Stimulated activated CD8-positive, alpha-beta memory T cell treated with anti-CD3 and anti-CD28 coated beads, Interleukin-4, amount 100 ng/mL, for 24 hours (primary cell): ENCODE measurements at places on chromosomes 6 and 20.

DNA sequence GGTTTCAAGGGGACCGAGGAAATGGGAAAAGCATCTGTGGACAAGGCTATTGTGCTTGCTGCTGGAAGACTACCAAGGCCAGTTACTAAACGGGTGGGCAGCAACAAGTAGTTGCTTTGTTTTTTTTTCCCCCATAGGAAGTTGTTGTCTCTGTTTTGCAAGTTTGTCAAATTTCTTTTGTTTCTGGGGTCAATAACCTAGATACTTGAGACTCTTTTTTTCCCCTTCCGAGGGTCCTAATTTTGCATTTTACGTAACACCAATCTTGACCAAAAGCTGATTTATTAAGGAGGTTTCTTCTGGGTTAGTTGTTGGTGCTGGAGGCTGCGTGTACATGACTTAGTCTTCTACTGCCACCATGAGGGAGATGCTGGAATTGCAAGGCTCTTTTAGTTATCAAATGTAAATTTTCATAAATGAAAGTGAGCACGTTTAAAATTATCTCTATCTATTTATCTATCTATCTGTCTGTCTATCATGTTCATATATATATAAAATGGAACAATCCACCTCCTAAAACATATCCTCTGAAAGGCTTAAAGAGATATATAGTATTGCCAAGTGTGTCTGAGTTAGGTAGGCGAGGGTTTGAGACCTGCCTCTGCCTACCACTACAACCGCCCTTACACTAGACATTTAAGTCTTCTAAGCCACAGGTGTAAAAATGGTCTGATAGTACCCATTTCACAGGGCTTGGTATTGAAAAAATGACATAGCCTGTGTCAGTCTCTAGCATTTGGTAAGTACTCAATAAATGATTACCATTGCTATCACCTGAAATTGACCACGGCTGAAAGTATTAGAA, 60.2 kb downstream of the GCLC start:
- DNase-seq: peak; percentile 43

GRCh38 chr6:35663447-35664235, 25.1 kb downstream of the FKBP5 start:
- no peak for DNase-seq

DNA sequence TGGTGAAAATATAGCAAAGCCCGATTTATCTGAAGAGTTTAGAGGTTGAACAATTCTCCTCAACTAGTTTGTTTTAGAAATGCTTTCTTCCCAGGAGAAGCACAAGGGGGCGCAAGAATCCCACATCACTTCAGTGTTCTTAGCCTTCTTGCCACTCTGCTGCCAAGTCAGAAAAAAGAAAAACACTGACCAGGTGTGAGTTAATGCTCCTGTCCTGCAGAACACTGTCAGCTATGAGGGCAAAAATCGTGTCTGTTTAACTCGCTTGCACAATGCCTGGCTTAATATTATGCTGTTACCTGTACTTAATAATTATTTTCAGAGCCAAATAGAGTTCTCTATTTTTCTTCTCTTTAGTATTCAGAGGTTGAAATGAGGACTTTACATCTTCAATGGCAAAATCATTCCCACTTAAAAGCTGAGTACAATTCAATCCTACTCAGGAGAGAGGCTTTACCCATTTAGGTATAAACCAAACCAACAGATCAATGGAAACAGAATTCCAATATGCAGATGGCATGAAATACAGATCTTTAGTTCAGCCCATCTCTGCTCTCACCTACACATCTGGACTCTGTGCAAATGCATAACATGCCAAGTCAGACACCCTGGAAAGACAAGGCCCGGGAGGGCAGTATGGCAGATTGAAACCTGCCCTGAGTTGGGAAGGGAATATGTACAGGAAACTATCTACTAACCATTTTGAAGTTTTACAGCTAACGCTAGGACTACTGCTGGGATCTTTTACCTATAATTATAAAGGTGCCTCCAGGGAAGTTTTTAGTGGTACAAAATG, 71.4 kb upstream of the TULP1 start:
- DNase-seq: peak; percentile 44

GRCh38 chr20:3383878-3384495, 23.5 kb downstream of the DNAAF9 start:
- DNase-seq: no peak

DNA sequence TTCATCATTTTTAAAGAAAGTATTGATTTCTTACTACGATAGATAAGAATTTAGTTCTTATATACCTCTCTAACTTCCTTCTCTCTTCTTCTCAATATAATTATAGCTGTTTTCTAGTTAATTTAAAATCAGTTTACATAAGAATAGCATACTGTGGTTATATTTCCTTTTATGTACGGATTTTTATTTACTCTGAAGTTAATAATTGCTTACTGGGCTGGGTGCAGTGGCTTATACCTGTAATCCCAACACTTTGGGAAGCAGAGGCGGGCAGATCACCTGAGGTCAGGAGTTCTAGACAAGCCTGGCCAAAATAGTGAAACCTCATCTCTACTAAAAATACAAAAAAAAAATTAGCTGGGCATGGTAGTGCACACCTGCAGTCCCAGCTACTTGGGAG, 9.7 kb downstream of the ACSS2 start:
- no peak for DNase-seq

DNA sequence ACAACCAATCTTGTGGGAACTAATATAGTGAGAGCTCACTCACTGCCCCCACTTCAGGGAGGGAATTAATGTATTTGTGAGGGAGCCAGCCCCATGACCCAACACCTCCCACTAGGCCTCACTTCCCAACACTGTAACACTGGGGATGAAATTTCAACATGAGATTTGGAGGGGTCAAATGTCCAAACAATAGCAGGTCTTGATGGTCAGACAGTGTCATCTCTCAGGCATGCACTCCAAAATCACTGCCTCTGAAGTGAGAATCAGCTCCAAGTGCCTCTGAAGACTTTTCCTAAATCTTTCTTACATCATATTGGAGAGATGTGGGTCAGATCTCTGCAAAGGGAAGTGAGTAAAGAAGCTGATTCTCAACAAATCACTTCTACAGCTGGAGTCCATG, 13.8 kb upstream of the SAYSD1 start:
- no peak for DNase-seq

GRCh38 chr20:43762911-43763310, 36.1 kb upstream of the GTSF1L start:
- no peak for DNase-seq

- no peak for DNase-seq
These were observed 46.0 kb downstream of the PCNA start for GRCh38 chr20:5073660-5074231.

DNA sequence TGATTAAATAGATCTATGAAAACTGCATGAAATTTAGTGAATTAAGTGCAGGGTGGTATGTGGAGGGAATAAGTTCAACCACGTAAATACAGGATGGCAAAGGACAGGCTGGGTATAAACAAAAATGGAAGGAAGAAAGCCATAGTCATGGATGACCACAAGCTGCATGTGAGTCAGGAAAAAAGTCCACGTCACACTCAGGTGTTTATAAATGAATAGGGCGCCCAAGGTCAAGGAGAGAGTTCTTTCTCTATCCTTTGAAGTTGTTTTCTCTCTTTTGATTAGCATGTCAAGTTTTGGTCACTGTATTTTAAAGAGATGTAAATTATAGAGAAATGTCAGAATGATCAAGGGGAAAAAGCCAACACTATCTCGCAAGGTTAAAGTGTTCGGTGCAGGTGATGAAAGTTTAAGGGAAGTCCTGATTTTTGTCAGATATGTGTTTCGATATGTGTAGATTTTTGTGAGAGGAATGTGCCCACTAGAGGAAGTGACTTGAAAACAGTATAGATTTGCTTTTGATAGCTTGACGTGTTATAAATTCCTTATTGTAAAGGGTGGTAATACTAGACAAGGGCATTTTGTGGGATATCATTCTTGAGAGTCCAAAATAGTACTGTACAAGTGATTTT, 58.7 kb downstream of the MAP3K4 start:
- no peak for DNase-seq
